ENCODE measurements at places on chromosomes 1 and 21. TPM values are rescaled to one million over a fixed set of nuclear protein-coding genes. Genes with fewer than 3 reads are reported as not detected.

HNRNPCL1 gene
- not detected for total RNA-seq

LRRC71 gene
- 0.38 TPM for total RNA-seq

PWP2 gene
- total RNA-seq: 1.7 TPM

COL9A2 gene
- total RNA-seq: 0.19 TPM

LAD1 gene
- total RNA-seq: 0.66 TPM

FCRL3 gene
- not detected for total RNA-seq

KCNE2 gene
- not detected for total RNA-seq

RHBG gene
- total RNA-seq: not detected

TSPAN1 gene
- total RNA-seq: 2.3 TPM

DENND2D gene
- total RNA-seq: 1.3 TPM

LCE1D gene
- not detected for total RNA-seq

INAVA gene
- total RNA-seq: 40.5 TPM

UBL4B gene
- not detected for total RNA-seq

GBP6 gene
- total RNA-seq: not detected

FCGR1A gene
- not detected for total RNA-seq

SERINC2 gene
- total RNA-seq: 19.5 TPM

MYOG gene
- total RNA-seq: not detected

VWA5B1 gene
- not detected for total RNA-seq

CCT8 gene
- total RNA-seq: 184 TPM

ZNF683 gene
- total RNA-seq: not detected

CR1L gene
- total RNA-seq: not detected

KCNJ10 gene
- total RNA-seq: not detected

CCDC17 gene
- total RNA-seq: 0.45 TPM

CD1E gene
- not detected for total RNA-seq

RNU1-4 gene
- total RNA-seq: not detected

TCHHL1 gene
- not detected for total RNA-seq

PHC2 gene
- total RNA-seq: 85.1 TPM

AQP10 gene
- not detected for total RNA-seq

GJB3 gene
- total RNA-seq: 8.1 TPM

EFNA3 gene
- 4.0 TPM for total RNA-seq

OLFM3 gene
- not detected for total RNA-seq

C1orf87 gene
- not detected for total RNA-seq

FYB2 gene
- total RNA-seq: not detected

ZNF593OS gene
- total RNA-seq: not detected

PGBD5 gene
- total RNA-seq: 1.1 TPM

TNNT2 gene
- total RNA-seq: not detected

ADORA1 gene
- total RNA-seq: 1.4 TPM

GJA9 gene
- total RNA-seq: 0.08 TPM

TMOD4 gene
- total RNA-seq: 0.30 TPM

LIN28A gene
- total RNA-seq: not detected

C1orf94 gene
- not detected for total RNA-seq

SYCP1 gene
- not detected for total RNA-seq

OR2AJ1 gene
- total RNA-seq: not detected

CLCA4 gene
- not detected for total RNA-seq

OR10J1 gene
- not detected for total RNA-seq

SV2A gene
- 0.09 TPM for total RNA-seq

CBR3 gene
- total RNA-seq: 13.5 TPM

GCSAML gene
- not detected for total RNA-seq

NOTCH2 gene
- total RNA-seq: 31.3 TPM

HES5 gene
- not detected for total RNA-seq

Measured in A549 treated with DMSO at 1 μM for 4 hours (cell line).